ENCODE measurements at places on chromosomes 5 and 9. TPM values are rescaled to one million over a fixed set of nuclear protein-coding genes. Genes with fewer than 3 reads are reported as not detected.

Gene CCDC171
- 1.7 TPM for total RNA-seq

GRCh38 chr9:35937227-35937626 lies 20.7 kb downstream of the OR2S2 start:
- H3K4me1 ChIP-seq, result peaks cover 44% of the 10 kb centered on the region
- H3K4me3 ChIP-seq, result no peak overlapping the region
- H3K36me3 ChIP-seq, result peaks cover 10% of the 10 kb centered on the region
- no peak overlapping the region for H3K27ac ChIP-seq
- no peak for DNase-seq
- no peaks in the 10 kb centered on the region for H3K27me3 ChIP-seq

Gene FCN2
- total RNA-seq, result not detected

Gene TGFBR1
- total RNA-seq, result 83.5 TPM

Gene TMEM252
- total RNA-seq, result not detected

Gene PDLIM4
- total RNA-seq, result not detected

GRCh38 chr5:1220831-1221230 lies 4.3 kb upstream of the SLC6A18 start:
- DNase-seq, result no peak
- no peaks in the 10 kb centered on the region for H3K36me3 ChIP-seq
- no peak overlapping the region for H3K4me3 ChIP-seq
- H3K27me3 ChIP-seq, result peaks cover 14% of the 10 kb centered on the region

Gene GALNT10
- total RNA-seq, result 34.6 TPM

- H3K27me3 ChIP-seq, result no peaks in the 10 kb centered on the region
- no peak overlapping the region for H3K27ac ChIP-seq
- H3K36me3 ChIP-seq, result peaks cover 1% of the 10 kb centered on the region
- H3K4me3 ChIP-seq, result no peak overlapping the region
Observed at GRCh38 chr9:92547356-92547755, 11.6 kb upstream of the ECM2 start.

DNA sequence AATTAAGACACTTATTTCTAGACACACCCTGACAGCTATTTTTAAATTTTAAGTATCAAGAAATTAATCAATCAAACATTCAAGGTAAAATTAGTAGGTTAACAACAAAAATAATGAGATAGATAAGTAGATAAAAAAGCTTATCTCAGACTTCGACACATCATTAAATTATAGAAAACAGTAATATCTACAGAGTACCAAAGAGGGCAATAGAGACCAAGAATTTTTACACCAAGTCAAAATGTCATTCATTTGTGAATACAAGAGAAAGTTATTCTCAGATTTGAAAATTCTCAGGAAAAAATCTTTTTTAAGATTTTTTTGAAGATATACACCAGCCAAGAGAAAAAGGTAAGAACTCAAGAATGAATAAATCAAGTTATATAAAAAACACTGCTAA lies 445.6 kb downstream of the ACTL7B start:
- H3K36me3 ChIP-seq, result no peaks in the 10 kb centered on the region
- H3K27me3 ChIP-seq, result no peaks in the 10 kb centered on the region
- no peak overlapping the region for H3K27ac ChIP-seq
- DNase-seq, result no peak

Gene FAM221B
- total RNA-seq, result not detected

DNA sequence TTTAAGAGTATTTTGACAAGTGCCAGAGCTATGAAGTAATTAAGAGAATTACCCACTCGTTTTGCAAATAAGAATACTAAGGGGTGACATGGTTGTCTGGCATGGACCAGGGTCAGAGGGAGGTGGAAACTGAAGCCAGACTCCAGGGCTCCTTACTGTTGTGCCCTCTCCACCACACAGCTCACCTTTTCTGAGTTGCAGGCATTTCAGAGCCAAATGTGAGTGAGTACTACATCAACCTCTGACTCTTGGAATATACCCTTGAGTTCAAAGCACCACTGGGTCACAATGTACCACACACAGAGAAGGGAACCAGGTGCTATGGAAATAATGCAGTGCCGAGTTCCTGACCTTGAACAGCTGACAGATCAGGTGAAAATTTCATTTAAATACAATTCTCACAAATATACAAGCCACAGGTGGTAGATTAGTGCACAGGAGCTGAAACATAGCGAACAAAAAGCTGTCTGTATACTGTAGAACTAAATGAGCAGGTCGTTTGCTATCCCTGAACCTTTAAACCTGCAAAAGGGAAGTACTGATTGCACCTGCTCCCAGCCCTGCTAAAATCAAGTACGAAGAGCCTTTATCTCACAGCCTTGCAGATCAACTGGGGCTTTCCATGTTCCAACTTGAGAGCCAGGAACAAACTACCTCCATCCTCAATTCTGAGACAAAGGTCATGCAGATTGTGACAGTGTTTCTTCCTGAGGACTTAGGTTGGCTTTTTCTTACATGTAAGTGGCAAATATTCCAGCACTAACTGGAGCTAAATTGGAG lies 57.0 kb downstream of the GOLM1 start:
- no peaks in the 10 kb centered on the region for H3K36me3 ChIP-seq
- no peak overlapping the region for H3K27ac ChIP-seq
- DNase-seq, result no peak
- no peaks in the 10 kb centered on the region for H3K4me1 ChIP-seq
- no peaks in the 10 kb centered on the region for H3K27me3 ChIP-seq
- H3K4me3 ChIP-seq, result no peak overlapping the region

GRCh38 chr5:154190595-154191304 lies at the start of gene GALNT10:
Gene GALNT10 (plus strand): TSS chr5:154190733. CDS start chr5:154190867, 134 bp downstream.
- H3K4me1 ChIP-seq, result peaks cover 29% of the 10 kb centered on the region
- peak within 1 kb of the TSS; percentile 88 for H3K27ac ChIP-seq
- H3K36me3 ChIP-seq, result peaks cover 18% of the 10 kb centered on the region
- DNase-seq, result no peak
- peak within 1 kb of the TSS; percentile 92 for H3K4me3 ChIP-seq
- H3K27me3 ChIP-seq, result peaks cover 6% of the 10 kb centered on the region

Gene PTGER4
- 51.4 TPM for total RNA-seq

GRCh38 chr9:106800701-106801270 lies 62.2 kb upstream of the ZNF462 start:
- H3K4me3 ChIP-seq, result no peak overlapping the region
- no peaks in the 10 kb centered on the region for H3K36me3 ChIP-seq
- no peak for DNase-seq

DNA sequence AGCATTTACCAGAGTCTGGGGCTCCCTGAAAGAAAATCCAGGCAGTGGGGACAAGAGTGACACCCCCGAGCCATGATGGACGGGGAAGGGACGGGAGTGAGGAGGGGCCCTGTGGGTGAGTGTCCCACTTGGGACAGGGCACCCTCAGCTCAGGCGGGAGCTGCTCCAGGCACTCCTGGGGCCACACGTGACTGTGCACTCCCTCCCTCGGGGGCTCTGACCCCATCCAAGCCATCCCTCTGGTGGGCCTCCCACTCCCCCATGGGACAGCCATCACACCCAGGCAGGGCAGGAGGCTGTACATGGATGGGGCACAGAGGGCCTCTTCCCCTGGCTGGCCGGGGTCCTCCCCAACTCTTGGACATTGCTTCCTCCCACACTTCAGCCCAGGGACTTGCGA lies 3.0 kb upstream of the CARD9 start:
- H3K36me3 ChIP-seq, result peaks cover 1% of the 10 kb centered on the region
- H3K27me3 ChIP-seq, result no peaks in the 10 kb centered on the region
- no peak overlapping the region for H3K27ac ChIP-seq
- peaks cover 2% of the 10 kb centered on the region for H3K4me1 ChIP-seq
- H3K4me3 ChIP-seq, result no peak overlapping the region

Gene SNCAIP
- total RNA-seq, result not detected

- no peak overlapping the region for H3K27ac ChIP-seq
- H3K4me3 ChIP-seq, result no peak overlapping the region
- H3K4me1 ChIP-seq, result peaks cover 58% of the 10 kb centered on the region
- no peaks in the 10 kb centered on the region for H3K36me3 ChIP-seq
Observed at GRCh38 chr9:99182356-99182755, 39.4 kb downstream of the ALG2 start.

Gene ECM2
- not detected for total RNA-seq

- H3K27ac ChIP-seq, result no peak overlapping the region
- H3K4me3 ChIP-seq, result no peak overlapping the region
- peaks cover 4% of the 10 kb centered on the region for H3K27me3 ChIP-seq
- no peaks in the 10 kb centered on the region for H3K4me1 ChIP-seq
Observed at GRCh38 chr5:168931638-168932345, 352.6 kb upstream of the PANK3 start.

DNA sequence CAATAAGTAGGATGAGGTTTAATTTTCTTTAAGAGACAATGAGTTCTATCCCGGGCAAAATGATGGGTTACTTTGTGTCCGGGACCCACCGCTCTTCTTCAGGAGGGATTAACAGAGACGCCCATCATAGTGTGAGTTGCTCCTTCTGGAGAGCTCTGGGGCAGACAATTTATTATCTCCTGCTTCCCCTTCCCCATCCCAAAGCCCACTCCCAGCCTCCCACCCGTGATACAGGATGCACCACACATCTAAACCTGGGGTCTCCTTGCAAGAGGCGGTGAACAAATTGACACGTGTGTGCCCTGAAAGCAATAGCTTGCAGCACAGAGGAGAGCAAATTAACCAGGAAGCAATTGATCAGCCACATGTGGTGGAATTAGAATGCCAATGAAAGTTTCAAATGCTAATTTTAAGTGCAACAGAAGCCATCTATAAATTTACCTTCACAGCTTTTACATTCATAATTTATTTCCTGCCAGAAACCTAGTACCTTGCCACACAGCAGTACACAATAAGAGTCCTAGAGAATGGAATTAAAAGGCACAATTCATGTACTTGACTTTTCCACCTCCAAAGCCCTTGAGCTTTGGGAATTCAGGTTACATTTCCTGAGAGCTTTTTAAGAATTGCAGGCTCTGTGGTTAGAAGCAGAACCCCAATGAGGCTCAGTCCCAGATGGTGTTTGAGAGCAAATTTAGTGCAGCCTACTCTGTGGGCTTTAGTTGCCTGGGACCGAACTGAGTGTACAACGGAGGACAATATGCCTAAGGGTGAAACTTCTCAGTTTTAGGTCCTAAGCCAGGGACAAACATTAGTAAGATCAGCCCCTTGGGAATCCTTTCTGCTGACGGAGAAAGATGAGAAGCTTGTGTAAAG lies 399.6 kb downstream of the MED10 start:
- H3K36me3 ChIP-seq, result no peaks in the 10 kb centered on the region
- H3K27ac ChIP-seq, result no peak overlapping the region
- no peak overlapping the region for H3K4me3 ChIP-seq
- no peaks in the 10 kb centered on the region for H3K27me3 ChIP-seq
- no peak for DNase-seq
- no peaks in the 10 kb centered on the region for H3K4me1 ChIP-seq

GRCh38 chr9:33143241-33143661 lies 23.9 kb downstream of the B4GALT1 start:
- H3K4me1 ChIP-seq, result peaks cover 39% of the 10 kb centered on the region
- no peaks in the 10 kb centered on the region for H3K27me3 ChIP-seq
- no peak for DNase-seq

- no peak for DNase-seq
- peaks cover 4% of the 10 kb centered on the region for H3K27me3 ChIP-seq
- H3K36me3 ChIP-seq, result no peaks in the 10 kb centered on the region
- H3K27ac ChIP-seq, result no peak overlapping the region
- no peaks in the 10 kb centered on the region for H3K4me1 ChIP-seq
Observed at GRCh38 chr9:7461791-7462190, 337.8 kb downstream of the DMAC1 start.

DNA sequence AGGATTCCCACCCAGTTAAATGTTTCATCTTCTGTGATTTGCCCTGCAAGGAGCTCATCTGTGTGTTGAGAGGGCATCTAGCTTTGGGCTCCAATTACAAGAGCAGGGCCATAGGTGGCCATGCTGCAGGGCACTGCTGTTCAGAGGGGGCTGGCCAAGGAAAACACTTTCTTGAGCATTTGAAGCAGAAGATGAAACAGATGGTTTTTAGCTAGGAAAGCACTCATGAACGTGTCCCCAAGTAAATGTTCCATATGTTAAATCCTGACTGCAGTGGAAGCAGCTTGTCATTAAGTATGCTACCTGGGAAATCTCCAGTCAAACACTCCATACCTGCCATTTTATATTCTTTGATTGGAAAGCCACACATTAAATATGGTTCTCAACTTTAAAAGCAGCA lies 176.6 kb downstream of the FBXL7 start:
- H3K36me3 ChIP-seq, result no peaks in the 10 kb centered on the region
- no peaks in the 10 kb centered on the region for H3K27me3 ChIP-seq
- no peak overlapping the region for H3K27ac ChIP-seq
- H3K4me3 ChIP-seq, result no peak overlapping the region

DNA sequence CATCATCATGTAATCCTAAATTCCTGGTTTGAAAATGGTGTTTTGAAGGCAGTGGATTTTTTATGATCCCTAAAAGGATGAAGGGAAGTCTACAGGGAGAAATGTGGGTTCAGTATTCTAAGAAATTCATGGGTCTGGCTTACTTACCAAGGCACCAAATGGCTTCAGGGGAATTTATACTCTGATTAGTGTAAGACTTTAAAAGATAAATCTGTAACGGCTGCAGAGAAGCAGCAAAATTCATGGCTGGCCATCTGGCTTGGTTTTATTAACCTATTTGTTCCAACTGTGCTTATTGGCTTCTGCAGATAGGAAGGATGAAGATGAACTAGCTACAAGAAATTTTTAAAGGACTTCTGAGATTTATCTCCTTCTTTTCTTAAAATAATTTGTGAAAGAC lies 222.8 kb downstream of the TENT4A start:
- H3K36me3 ChIP-seq, result no peaks in the 10 kb centered on the region
- no peak overlapping the region for H3K4me3 ChIP-seq

Gene SPINK6
- not detected for total RNA-seq

Gene PLAC8L1
- total RNA-seq, result 1.0 TPM
